ENCODE measurements at places on chromosomes 2 and 18. TPM values are rescaled to one million over a fixed set of nuclear protein-coding genes. Genes with fewer than 3 reads are reported as not detected.

ZNF514 gene
- total RNA-seq: 28.7 TPM

ADAM23 gene
- total RNA-seq: 17.2 TPM

GRCh38 chr2:27307545-27308358 lies 493 bp downstream of the UCN start:
- DNase-seq: peak; percentile 58

DNA sequence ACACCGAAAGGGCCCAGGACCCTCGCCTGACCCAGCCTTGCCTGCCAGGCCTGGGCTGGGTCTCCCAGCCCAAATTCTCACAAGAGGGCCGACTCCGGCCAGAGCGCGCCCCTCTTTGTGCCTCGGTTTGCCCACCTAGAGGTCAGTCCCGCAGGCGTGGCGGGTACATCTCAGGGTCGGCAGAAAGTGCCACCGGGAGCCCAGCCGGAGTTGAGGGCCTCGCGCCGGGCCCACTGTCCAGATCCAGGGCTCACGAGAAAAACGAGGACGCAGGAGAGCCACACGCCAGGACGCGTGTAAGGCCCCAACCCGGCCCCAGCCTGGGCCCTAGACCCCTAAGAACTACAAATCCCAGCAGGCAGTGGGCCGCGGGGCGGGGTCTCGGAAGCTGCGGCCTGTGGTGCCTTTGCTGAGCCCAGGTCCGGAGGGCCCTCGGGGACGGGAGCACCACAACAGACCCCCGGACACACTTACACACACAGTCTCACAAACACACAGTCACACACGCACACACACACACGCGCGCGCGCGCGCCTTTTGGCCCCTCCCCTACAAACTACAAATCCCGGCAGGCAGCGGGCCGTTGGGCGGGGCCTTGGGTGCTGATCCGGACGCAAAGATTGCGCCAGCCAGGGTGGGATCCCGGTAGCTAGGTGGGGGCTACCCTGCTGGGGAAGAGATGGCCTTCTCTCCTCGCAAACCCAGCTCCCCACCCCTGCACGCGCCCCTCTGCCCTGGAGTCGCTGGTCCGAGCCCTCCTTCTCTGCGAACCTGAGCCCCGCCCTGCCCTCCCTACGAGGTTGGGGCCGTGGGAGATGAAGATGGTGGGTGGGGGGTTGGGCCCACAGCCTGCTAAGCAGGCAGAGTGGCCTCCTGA lies at the start of gene SH2D6:
Gene SH2D6, plus strand, starts transcription at position 583 of the 877 bp plus-strand sequence. CDS start 10,752 bp downstream, outside the sequence.
- DNase-seq: peak; percentile 91

DNA sequence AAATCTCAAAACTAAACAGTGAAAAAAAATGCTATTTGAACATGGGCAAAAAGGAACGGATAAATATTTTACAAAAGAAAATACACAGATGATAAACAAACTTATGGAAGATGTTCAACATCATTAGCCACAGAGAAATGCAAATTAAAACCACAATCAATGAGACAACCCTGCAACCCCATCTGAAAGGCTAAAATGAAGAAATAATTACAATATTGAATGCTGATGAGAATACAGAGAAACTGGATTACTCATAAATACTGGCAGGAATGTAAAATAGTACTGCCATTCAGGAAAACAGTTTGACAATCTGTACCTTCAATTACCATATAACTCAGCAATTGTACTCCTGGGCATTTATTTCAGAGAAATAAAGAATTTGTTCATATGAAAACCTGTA lies 193.1 kb upstream of the UBE2E3 start:
- no peak for DNase-seq

DNA sequence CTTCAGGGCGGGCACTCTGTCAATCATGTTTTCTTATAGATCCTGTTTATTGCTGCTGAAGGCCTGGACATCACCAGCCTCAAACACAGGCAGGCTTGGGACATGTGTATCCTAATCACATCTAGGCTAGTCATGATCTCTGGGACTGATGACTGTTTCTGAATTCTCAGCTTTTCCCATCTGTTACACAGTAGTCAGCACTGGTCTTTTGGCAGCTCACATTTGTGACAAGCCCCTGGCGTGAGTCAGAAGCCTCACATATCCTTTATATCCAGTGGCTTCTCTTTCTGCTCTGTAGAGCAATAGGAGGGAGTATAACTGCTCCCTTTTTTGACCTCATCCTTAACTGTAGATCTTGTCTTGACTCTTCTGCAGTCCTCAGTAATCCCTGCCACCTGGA lies 4.5 kb downstream of the SEMA4F start:
- no peak for DNase-seq

DNA sequence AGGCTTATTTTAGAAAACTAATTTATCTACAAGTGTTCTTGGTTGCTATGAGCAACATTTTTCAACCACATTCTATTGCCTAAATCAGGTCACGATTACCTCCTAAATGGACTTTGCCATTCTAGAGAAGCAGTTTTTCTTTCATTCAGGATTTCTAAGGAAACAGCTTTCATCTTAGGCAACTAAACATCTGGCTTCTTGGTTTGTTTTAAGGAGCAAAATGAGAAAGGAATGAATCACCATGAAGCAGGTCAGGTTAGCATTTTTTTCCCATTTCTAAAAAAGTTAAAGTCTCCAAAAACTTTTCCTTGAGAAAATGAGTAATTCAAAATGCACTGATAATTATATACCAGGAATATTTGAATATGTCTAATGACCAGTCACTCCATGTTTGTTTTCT lies 114.8 kb downstream of the GAREM1 start:
- no peak for DNase-seq

GRCh38 chr2:234989183-234989701 lies 37.4 kb downstream of the SH3BP4 start:
- no peak for DNase-seq

DNA sequence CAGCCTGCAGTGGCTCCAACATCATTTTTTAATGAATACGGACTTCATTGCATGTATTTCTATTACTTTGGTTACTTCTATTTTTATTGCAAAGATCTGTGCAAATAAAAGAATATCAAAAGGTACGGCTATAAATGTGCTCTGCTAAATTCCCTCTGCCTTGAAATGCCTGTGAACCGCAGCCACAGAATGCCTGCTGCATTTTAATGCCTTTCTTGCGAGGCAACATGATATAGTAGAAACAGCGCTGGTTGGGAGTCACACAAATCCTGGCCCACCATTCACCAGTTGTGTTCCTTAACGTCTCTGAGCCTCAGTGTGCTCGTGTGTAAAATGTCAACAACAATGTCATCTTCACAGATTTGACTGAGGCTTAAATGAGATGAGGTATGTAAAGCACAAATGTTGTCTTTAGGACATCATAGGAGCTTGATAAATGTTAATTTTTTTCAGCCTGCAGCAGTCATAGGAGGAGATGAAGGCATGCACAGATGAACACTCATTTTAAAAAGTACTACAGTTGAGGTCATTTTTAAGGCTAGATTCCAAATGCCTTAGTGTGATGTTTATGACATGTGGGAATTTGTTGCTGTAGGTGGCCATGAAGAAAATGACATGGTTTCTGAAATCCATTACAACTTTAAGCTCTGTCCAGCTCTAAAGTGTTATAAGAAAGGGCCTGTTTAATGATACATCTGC lies 187.6 kb upstream of the NRP2 start:
- DNase-seq: no peak

DNA sequence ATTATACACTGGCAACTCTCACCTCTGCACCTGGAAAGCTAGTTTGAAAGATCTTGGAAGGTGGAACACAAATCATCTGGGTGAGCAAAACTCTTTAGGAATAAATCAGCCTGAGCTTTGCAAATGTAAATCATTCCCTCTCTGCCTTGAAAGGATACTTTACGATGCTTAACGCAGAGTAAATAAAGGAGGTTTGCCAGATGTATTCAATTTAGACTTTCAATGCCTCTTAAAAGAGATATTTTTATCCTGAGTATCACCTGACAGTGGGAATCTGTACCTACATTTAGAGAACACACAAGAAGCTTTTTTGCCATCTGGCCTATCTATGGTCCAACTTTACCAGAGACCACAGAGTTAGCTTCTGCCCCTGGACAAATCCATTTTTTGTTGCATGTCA lies 983.2 kb upstream of the CDH2 start:
- no peak for DNase-seq

GRCh38 chr18:32891130-32891529 lies 118.3 kb upstream of the KLHL14 start:
- no peak for DNase-seq

Data from neural progenitor cell (in vitro differentiated cells).